Immature natural killer cell (primary cell): ENCODE measurements at places on chromosomes 1 and 21. TPM values are rescaled to one million over a fixed set of nuclear protein-coding genes. Genes with fewer than 3 reads are reported as not detected.

RNU1-3 gene
- not detected for polyA plus RNA-seq

KRTAP19-6 gene
- not detected for polyA plus RNA-seq

FAM72A gene
- 2.6 TPM for polyA plus RNA-seq

TNN gene
- polyA plus RNA-seq: not detected

NOS1AP gene
- not detected for polyA plus RNA-seq
